Activated CD4-positive, alpha-beta T cell treated with anti-CD3 and anti-CD28 coated beads, Interleukin-2, Interleukin-4, amounts not matched to agents 100 ng/mL and 50 ng/mL, durations not matched to agents 16 hours and 8 hours (primary cell): ENCODE measurements at places on chromosomes 5 and 9.

GRCh38 chr5:166672431-166672830 lies 1619.0 kb upstream of the WWC1 start:
- no peak for DNase-seq

DNA sequence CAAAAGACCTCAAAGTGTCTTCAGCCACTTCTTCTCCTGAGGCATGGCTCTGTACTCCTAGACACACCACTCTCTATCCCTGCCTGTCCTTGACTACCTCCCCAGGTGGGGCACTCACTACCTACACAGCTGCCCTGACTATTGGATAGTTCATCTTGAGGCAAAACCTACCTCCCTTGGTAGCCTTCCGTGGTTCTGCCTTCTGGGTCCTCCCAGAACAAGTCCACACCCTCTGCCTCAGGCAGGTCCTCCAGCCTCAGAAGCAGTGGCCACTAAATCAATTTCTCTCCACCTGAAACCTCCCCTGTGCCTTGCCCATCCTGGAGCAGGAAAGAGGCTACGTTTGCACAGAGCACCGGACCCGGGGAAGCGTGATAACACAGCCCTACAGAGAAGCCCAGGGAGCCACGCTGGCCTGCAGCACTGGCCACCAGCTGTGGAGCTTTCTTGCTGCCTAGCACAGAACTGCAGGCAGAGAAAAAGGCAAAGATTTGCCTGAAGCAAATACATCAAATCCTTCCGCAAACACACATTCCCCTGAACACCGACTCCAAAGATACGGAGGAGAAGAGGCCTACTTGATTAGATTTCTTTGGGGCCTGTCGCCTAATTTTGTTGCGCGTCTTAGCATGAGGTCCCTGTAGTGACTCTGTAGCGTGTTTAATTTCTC lies 141.8 kb downstream of the C9orf50 start:
- no peak for DNase-seq

DNA sequence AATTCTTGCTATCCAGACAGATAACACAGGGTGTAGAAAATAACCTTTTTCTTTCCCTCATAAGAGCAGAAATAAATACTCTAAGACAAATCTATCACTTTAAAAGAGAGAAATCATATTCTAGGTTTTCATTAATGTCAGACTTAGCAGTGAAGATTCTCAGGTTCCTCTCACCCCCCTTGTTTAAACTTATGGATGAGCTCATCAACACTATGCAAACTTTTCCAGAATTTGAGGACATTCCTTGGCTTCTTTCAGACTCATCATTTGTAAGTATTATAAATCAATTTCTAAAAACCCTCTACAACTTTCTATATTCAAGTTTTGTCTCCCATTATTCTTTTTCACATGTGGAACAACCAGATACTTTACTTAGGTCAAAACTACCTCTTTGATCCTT lies 374.9 kb upstream of the TRPC7 start:
- no peak for DNase-seq

GRCh38 chr5:173954671-173955521 lies 34.1 kb upstream of the C5orf47 start:
- no peak for DNase-seq

GRCh38 chr5:173989432-173990082 lies 587 bp downstream of the C5orf47 start:
- DNase-seq = no peak

GRCh38 chr9:92986176-92987119 lies 39.1 kb downstream of the FGD3 start:
- no peak for DNase-seq

DNA sequence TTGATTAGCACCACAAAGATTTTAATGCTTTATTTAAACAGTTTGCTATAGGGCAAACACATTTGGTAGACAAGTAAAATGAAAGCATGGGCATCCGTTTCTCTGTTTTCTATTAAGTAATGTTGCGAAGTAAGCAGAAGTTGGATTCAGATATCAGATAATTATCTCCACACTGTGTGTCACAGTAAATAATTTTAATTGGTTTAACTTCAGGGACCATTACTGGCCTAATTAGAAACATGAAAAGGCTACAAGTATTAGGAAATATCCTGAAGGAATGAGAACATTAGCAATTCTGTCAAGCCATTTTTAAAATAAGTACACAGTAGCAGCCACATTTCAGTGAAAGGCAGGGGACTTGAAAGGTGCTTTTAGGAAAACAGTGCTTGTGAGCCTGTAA lies 975.4 kb downstream of the NR2F1-AS1 start:
- DNase-seq = no peak

DNA sequence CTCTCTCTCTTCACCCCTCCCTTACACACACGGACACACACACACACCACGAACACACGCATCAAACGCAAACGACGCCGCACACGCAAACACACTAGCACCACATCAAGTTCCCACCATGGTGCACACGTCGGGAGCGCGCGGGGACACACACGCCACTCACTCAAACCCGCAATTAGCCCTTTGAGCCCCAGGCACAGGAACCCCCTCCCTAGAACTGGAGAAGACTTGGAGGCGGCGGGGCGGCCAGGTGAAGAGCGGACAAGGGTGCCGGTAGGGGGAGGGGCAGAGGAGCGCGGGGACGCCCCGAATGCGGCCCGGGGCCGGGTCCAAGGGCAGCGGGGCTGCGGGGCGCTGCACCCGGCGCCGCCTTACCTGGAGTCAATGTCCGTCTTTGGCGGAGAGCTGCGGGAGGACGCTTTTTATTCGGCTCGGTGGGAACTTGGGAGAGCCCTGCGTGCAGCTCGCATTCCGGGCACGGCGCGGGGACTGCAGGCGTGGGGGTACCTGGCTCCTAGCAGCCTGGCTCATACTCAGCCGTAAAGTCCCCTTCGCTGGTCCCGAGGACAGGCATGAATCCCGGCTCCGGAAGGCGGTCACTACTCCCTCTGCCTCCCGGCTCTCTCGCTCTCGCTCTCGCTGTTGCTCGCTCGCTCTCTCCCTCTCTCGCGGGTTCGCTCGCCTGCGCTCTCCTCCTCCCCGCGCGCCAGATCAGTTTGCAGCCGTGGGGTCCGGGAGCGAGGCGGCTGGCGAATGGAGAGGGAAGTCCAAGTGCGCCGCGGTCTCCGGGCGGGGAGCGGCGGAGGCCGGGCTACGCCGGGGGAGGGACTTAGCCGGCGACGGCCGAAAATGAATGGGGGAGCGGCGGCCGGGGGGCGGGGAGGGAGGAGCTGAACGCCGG lies at the start of gene BRINP1:
Gene BRINP1, minus strand, starts transcription at position 755 of the 901 bp plus-strand sequence. CDS start 56,080 bp downstream, outside the sequence.
- DNase-seq = no peak

DNA sequence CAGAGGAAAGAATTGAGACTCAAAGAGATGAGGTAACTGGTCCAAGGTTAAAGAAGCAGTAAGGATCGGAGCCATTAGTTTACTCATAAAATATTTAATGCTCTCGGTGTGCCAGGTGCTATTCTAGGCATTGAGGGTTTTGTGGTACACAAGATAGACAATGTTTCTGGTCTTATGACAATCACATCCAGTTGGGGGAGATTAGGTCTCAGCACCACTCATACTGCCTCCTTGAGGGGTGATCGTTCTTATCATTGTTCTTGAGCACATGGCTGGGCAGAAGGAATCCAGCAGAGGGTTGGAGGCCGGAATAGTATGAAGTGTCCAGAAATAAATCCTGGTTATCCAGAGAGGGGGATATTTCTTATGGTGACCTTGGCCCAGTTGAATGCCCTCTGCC lies 40.7 kb upstream of the LCP2 start:
- no peak for DNase-seq

- no peak for DNase-seq
Measured at GRCh38 chr9:129149442-129149841, 28.6 kb downstream of the IER5L start.

- DNase-seq = peak; percentile 18
Measured at GRCh38 chr9:78601957-78602565, 305.1 kb downstream of the PSAT1 start.

GRCh38 chr5:84411832-84412605 lies 27.3 kb upstream of the EDIL3 start:
- no peak for DNase-seq

DNA sequence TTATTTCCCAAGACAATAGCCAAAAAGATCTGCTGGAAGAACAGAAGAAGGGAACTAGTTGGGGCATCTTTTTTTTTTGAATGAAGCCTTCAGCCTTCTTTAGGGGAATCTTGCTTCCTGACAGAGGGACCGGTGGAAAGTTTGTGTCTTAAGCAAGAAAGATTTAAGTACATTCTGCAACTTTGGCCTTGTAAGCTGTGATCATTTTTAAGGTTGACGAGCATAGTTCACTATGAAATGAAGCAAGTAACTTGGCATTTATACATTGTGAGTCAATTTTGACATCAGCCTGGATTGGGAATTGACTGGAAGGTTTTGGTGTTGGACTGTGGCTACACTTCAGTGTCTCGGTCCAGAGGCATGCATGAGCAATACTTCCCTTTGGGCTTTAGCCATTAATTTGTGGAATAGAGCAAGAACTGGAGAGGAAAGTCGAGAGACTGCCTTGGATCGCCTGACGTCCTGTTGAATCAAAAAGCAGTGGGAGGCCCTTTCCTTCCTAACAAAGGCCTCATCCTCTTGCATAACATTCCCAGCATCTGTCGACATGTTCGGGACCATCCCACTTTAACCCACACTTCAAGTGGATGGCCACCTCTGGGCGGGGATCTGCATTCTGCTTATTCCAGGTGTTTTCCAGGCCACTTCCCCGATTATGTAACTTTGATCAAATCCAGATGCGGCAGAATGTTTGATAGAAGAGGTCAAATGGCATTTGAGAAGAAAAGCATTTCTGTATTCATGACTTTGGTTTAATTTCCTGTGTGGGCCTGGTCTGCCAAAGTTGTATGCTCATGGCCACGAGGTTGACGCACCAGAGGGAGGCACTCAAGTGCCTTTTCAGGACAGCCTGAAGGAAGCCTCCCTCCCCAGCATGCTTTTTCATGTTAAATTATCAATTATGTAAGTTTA lies 12.5 kb downstream of the ABL1 start:
- no peak for DNase-seq

DNA sequence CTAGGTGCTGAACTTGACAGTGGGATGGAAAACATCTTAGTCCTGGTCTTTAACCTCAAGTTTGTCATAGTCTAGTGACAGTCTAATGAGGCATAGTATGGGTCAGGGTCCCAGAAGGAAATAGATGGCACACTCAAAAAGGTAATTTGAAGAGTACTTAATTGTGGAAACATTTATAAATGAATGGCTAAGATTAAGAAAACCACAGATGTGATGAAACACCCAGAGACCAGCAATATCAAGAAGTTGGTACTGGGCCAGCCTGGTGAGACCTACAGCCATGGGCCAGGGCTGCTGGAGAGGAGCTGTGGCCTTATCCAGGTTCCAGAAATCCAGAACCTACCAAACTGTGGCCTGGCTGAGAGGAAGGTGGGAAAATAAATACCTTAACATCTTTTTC lies 93.5 kb upstream of the ATG10 start:
- DNase-seq = no peak

DNA sequence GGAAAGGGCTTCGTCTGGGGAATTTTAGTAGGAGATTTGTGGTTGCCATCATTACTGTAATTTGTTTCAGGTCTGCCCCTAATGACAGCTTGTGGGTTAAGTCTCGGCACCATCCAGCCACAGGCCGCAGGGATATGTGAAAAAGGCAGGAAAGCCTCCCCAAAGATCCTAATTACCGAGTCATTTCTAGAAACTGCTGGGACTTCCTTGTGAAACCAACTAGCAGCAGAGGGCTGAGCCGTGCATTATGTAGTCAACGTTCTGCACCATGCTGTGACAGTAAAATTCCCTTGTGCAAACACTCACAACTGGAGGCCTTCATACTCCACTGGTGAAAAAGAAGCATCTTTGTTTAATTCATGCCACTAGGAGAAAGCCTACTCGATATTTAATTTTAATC lies 230.3 kb downstream of the MPDZ start:
- no peak for DNase-seq

GRCh38 chr9:126108240-126108639 lies 218.4 kb upstream of the MVB12B start:
- no peak for DNase-seq

DNA sequence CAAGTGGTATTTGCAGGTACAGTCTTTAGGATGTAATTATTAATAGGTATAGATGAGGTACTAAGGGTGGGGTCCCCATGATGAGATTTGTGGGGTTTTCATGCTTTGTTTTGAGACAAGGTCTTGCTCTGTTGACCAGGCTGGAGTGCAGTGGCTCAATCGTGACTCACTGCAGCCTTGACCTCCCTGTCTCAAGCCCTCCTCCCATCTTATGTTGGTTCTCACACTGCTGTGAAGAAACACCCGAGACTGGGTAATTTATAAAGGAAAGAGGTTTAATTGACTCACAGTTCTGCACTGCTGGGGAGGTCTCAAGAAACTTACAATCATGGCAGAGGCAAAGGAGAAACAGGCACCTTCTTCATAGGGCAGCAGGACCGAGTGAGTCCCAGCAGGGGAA lies 217.5 kb downstream of the CDK5RAP2 start:
- DNase-seq = no peak

- no peak for DNase-seq
Measured at GRCh38 chr5:39946356-39947045, 521.7 kb upstream of the DAB2 start.

DNA sequence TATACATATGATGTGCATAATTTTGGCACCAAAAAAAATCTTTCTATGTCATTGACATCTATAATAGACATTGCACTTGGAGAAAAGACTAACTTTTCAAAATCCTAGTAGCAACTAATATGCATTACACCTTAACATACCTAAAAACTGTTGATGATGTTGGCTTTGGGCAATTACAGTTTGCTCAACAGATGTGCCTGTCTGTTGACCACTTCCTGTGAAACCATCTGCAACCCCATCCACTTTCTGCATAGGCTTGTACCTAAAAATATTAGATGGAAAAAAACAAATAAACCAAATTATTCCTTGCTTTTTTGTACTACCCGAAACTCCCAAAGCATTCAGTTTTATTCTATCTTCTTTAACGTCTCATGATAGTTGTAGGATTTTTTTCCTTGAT lies 248.6 kb downstream of the RFX3 start:
- no peak for DNase-seq

DNA sequence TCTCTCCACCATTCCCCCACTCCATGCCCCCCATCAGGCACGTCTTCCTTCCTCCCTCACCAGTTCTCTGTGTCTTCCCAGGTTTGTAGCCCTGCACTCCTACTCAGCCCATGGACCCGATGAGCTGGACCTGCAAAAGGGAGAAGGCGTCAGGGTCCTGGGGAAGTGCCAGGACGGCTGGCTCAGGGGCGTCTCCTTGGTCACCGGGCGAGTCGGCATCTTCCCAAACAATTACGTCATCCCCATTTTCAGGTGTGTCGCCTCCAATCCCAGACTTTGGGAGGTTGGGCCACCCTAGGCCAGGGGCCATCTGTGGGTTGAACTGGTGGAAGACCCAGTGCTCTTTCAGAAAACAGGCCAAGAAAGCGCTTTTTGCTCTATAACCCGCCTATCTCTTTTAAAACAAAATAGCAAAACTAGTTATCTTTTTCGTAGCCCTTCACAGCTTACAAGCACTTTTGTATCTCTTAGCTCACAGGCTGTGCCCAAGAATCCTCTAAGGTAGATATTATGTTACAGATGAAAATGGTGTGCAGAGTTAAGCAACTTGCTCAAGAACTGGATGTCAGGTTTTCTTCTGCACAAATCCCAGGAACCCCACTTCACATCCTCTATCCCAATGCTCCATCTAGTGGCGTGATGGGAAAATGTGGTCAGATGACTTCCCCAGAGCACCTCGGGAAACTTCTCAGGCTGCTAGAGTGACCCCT lies 56.2 kb downstream of the PLAC8L1 start:
- DNase-seq = peak; percentile 42
